ENCODE measurements at places on chromosomes 13 and 19.

DNA sequence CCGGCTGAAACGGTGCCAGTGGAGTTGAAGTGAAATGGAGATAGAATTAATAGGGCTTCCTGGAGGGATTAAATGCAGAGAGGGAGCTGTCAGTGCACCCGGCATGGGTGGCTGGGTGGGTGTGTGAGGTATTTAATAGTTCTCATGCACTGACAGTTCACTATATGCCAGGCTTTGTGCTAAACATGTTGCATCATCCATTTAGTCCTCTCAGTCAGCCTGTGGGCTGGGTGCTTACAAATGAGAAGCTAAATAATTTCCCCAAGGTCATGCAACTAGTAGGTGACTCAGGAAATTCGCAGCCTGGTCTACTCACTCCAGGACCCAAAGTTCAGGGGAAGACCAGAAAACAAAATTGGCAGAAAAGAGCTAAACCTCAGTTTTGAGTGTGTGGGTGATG is 63.5 kb upstream of the SPATA13 start:
- no peak overlapping the region for H3K4me3 ChIP-seq
- H3K4me1 ChIP-seq = peaks cover 45% of the 10 kb centered on the region
- H3K27me3 ChIP-seq = no peaks in the 10 kb centered on the region

DNA sequence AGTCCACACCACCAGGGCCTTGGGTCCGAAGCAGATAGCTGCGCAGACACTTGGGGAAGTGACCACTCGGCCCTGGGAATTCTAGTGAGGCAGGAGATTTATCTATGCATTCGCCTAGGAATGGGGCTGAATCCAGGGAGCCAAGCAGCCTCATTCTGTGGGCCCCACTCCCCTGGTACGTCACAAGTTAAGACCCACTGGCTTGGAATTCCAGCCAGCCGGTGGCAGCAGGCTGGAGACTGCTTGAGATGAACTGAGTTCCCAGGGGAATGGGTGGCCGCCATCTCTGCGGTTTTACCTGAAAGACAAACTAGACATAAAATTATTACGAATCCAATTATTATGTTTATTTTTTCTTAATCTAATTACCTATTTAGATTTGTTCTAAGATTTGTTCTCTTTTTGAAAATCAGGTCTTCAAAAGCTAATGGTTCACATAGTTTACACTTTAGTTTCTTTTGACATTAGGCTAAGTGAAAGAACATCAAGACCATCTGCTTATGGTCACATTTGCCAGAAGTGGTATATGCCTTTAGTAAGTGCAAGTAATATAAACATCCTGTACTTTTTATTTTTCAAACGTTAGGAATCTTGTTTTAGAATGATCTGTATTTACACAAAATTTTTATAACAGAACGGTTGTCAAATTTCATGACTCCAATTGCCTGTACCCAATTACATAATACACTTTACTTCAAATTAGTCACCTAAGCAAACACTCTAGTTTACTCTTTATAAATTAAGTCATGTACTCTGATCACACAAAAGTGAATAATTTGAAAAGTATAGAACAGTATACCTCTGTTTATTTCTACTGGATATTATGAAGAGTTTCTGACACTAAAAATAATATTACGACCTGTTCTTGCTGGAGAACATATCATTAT is 74.4 kb downstream of the SLITRK6 start:
- H3K4me1 ChIP-seq = no peaks in the 10 kb centered on the region
- no peak overlapping the region for H3K27ac ChIP-seq
- H3K27me3 ChIP-seq = no peaks in the 10 kb centered on the region
- no peak for DNase-seq
- H3K4me3 ChIP-seq = no peak overlapping the region
- H3K36me3 ChIP-seq = no peaks in the 10 kb centered on the region

- no peak overlapping the region for H3K27ac ChIP-seq
- H3K36me3 ChIP-seq = no peaks in the 10 kb centered on the region
- H3K4me3 ChIP-seq = no peak overlapping the region
- DNase-seq = peak; percentile 7
- no peaks in the 10 kb centered on the region for H3K27me3 ChIP-seq
These were observed 8.9 kb upstream of the OR1I1 start for GRCh38 chr19:15072930-15073647.

- DNase-seq = no peak
- H3K36me3 ChIP-seq = no peaks in the 10 kb centered on the region
- H3K27me3 ChIP-seq = no peaks in the 10 kb centered on the region
These were observed 9.8 kb downstream of the MCF2L start for GRCh38 chr13:112978561-112979405.

DNA sequence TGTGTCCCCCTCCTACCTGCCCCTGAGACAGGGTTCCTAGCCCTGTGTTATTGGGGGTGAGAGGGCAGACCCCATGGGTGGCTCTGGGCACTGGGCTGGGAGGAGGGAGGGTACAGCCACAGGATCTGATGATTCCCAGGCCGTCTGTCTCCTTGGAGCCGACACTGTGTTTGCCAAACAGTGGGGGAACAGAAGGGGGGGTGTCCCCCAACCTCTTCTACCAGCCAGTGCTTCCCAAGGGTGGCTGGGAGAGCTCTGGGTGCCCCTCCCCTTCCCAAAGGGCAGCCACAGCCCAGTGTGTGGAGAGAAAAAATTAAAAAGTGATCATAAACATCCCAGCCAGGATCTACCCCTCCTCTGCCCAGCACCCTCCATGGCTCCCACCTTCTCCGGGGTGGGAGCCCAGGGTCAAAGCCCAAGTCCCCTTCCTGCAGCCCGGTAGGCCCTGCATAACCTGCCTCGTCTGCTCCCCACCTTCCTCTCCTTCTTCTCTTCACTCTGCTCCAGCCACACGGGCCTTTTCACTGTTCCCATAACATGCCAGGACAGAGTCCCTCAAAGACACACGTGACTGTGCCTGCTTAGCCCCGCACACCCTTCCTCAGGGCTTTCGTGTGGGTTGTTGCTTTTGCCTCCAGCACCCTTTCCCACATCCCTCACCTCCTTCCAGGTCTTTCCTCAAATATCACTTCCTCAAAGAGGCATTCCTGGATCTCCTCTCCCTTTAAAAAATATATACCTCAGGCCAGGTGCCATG is 1.4 kb upstream of the PLIN4 start:
- DNase-seq = no peak
- H3K4me3 ChIP-seq = no peak overlapping the region
- H3K4me1 ChIP-seq = peaks cover 6% of the 10 kb centered on the region
- H3K36me3 ChIP-seq = no peaks in the 10 kb centered on the region
- peaks cover 17% of the 10 kb centered on the region for H3K27me3 ChIP-seq

DNA sequence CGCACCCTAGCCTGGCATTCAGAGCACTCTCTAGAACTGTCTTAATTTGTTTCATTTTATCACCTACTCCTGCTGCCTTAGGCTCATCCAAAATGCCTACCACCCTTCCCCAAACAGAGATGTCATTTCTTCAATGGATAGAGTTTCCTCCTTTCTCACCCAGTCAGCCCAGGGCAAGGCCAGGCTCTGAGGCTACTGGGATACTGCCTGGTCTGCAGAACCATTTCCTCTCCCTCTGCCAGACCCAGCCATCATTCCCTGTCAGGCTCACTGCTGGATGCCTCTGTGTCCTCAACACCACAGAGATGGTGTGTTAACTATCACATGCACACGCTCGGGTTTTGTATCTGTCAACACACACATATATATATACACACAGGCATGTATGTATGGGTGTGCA is 47.2 kb downstream of the C13orf42 start:
- H3K4me3 ChIP-seq = no peak overlapping the region
- no peak for DNase-seq
- H3K27ac ChIP-seq = no peak overlapping the region
- H3K4me1 ChIP-seq = peaks cover 6% of the 10 kb centered on the region

DNA sequence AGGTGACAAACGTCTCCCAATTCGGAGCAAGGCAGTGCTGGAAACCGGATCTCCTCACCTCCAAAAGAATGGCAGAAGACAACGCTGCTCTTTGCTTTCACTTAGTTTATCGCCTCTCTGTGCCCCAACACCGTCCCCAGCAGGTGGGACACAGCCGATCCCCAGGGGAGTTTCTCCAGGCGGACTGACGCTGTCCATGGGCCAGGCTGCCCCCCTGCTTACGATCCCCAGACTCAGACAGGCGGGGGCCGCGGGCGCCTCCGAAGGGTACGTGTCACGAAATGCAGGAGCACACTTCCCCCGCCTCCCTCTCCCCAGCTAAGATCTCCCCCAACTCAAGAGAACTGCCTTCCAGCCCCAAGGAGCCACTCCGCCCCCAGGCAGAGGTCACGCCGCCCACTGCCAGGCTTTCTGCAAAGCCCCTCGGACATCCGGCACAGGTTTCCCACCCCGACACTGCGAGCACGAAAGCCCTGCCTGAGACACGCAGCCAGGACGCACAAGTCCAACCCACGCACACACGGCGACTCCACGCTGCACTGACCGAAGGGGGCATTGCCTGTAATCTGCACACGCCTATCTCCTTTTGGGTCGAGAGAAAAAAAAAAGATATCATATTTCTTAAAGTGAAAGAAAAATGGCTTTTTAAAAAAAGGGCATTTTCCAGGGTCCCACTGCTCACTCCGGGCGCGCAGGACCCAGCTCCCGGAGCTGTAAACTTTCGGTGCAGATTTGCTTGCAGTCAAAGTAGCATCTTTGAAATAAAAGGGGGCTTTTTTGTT is 2.0 kb downstream of the SPRY2 start:
- H3K4me1 ChIP-seq = peaks cover 19% of the 10 kb centered on the region
- peaks cover 11% of the 10 kb centered on the region for H3K27me3 ChIP-seq
- DNase-seq = peak; percentile 90

GRCh38 chr13:61094865-61095264 is 320.8 kb downstream of the PCDH20 start:
- H3K27ac ChIP-seq = no peak overlapping the region
- no peaks in the 10 kb centered on the region for H3K27me3 ChIP-seq
- no peaks in the 10 kb centered on the region for H3K36me3 ChIP-seq
- H3K4me1 ChIP-seq = peaks cover 8% of the 10 kb centered on the region

- no peak for DNase-seq
- H3K27ac ChIP-seq = no peak overlapping the region
- peaks cover 16% of the 10 kb centered on the region for H3K4me1 ChIP-seq
These were observed 32.6 kb downstream of the UBL3 start for GRCh38 chr13:29817604-29818378.

GRCh38 chr19:16343156-16343555 is 18.5 kb downstream of the KLF2 start:
- no peak overlapping the region for H3K27ac ChIP-seq
- H3K4me1 ChIP-seq = no peaks in the 10 kb centered on the region
- H3K36me3 ChIP-seq = no peaks in the 10 kb centered on the region
- DNase-seq = no peak

GRCh38 chr13:98089246-98089645 is 53.6 kb upstream of the FARP1 start:
- H3K27me3 ChIP-seq = no peaks in the 10 kb centered on the region
- H3K4me3 ChIP-seq = no peak overlapping the region
- no peak for DNase-seq
- H3K36me3 ChIP-seq = no peaks in the 10 kb centered on the region
- H3K27ac ChIP-seq = no peak overlapping the region

- no peak for DNase-seq
- H3K27me3 ChIP-seq = no peaks in the 10 kb centered on the region
- H3K27ac ChIP-seq = no peak overlapping the region
- peaks cover 4% of the 10 kb centered on the region for H3K4me1 ChIP-seq
These were observed 28.4 kb downstream of the MBNL2 start for GRCh38 chr13:97250560-97250959.

DNA sequence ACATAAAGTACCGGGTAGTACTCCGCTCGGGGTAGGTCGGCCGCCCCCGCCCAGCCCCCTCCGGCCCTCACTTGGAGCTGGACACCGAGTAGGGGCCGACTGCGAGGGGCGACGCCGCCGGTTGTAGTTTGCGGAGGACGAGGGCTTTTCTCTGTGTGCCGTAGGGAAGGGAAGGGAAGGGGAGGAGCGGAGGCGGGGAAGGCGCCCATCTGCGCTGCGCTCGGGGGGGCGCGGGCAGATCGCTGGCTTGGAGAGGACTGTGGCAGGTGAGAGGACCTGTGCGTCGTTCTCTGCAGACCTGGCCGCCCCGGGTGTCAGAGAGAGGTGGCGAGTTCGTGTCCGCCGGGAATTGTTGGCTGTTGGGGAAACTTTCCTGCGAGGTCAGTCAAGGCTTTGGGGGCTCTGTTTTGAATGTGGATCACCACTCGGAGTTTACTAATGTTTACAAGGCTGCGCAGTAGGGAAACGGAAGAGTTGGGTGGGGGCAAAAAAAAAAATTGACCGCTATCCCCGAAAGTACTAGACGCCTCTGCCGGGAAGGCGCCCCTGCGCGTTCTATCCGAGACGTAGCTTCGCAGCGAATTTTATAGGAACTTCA is 1.4 kb downstream of the ING1 start:
- H3K4me1 ChIP-seq = peaks cover 20% of the 10 kb centered on the region
- H3K4me3 ChIP-seq = peak overlapping the region; percentile 96
- no peaks in the 10 kb centered on the region for H3K36me3 ChIP-seq
- DNase-seq = peak; percentile 74
- H3K27ac ChIP-seq = peak overlapping the region; percentile 76
- no peaks in the 10 kb centered on the region for H3K27me3 ChIP-seq

DNA sequence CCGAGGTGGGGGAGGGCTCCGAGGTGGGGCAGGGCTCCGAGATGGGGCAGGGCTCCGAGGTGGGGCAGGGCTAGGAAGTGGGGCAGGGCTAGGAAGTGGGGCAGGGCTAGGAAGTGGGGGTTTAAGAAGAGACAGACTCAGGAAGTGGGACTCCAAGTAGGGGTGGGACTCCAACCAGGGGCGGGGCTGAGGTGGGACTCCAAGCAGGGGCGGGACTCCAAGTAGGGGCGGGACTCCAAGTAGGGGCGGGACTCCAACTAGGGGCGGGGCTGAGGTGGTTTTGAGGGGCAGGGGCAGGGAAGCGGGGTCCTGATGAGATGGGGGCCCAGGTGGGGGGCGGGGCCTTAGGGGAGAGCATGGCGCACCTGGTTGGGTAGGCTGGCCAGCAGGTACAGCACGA is 13.6 kb downstream of the CFD start:
- DNase-seq = peak; percentile 62
- no peak overlapping the region for H3K4me3 ChIP-seq
- no peak overlapping the region for H3K27ac ChIP-seq
- no peaks in the 10 kb centered on the region for H3K36me3 ChIP-seq

DNA sequence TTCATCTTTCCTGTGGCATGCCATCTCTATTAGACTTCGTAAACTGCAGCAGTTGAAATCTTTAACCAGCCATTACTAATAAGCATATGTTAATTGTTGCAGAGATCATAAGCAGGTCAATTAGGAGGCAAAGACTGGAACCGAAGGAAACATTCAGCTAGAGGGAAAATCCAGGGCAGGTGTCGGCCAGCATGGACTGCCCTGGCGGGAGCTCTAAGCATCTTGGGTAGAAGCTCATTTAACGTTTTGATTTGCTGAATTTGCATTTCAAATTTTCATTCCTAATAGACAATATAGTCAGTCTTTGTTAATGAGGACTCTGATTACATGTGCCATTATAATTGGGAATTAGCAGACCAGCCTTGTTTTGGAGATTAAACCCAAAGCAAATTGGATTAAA is 238.6 kb downstream of the POU4F1 start:
- no peak overlapping the region for H3K4me3 ChIP-seq
- H3K27ac ChIP-seq = no peak overlapping the region
- DNase-seq = peak; percentile 8
- H3K36me3 ChIP-seq = no peaks in the 10 kb centered on the region
- H3K4me1 ChIP-seq = peaks cover 11% of the 10 kb centered on the region

GRCh38 chr19:46195104-46195503 is 34.4 kb upstream of the IGFL1 start:
- no peaks in the 10 kb centered on the region for H3K4me1 ChIP-seq
- no peaks in the 10 kb centered on the region for H3K27me3 ChIP-seq
- no peak overlapping the region for H3K27ac ChIP-seq
- H3K36me3 ChIP-seq = no peaks in the 10 kb centered on the region
- H3K4me3 ChIP-seq = no peak overlapping the region
